ENCODE measurements at places on chromosomes 1 and 21.

DNA sequence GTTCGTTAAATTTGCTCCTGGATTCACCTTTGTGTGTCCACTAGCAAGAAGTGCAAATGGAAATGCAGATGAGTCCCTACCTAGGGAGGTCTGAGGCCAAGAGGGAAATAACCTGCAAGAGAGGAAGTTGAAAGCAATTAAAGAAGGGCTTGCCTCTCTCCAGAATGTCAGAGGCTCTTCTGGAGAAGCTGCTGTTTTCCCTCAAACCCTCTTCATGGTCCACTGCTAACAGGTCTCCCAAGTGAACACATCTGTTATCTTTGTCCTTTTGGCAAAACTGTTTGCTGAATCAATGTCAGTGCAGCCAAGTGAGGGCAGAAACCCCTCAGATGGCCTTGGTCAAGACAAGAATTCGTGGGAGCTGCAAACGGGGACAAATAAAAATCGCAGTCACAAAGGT, 177.3 kb upstream of the PLXNA2 start:
- no peak for DNase-seq

DNA sequence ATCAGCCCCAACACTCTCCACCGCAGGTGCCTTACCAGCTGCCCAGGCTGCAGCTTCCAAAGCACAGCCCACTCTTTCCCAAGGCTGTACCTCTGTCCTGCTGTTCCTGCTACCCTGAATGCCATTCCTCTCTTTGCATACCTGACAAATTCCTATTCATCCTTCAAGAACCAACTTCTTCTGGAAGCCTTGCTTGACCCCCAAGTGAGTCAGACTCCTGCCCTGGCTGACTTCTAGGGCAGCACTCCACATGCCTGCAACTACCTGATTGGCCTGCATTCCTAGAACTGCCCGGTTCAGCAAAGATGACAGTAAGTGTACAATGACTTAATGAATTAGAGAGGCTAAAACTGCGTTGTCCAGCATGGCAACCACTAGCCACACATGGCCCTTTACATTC, 20.8 kb upstream of the PDZK1IP1 start:
- DNase-seq = no peak

DNA sequence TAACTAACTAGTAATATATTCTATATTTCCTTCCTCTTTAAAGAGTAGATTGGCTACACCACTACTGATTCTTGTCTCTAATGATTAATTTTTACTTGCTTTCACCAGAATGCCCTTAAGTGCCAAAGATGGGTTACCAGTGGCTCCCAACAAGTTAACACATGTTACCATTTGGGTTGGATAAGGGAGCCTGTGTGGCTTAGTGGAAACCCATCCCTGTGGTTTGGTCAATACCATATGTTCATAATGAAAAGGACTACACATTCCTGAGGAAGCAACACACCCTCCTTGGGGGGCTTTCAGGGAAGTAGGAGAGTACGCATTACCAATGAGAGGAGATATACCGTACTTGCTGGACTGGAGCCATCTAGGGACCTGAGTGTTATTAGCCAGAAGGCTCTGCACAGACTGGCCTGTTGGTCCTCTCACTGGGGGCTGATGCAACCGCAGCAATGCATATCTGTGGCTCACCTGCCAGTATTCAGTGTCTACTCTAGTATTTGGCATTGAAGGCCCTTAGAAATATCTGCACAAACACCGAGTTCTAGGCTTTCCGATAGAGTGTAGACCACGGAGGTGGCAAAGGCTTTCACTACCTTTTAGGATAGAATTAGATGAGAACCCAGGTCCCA, 29.3 kb upstream of the PLXNA2 start:
- DNase-seq = no peak

DNA sequence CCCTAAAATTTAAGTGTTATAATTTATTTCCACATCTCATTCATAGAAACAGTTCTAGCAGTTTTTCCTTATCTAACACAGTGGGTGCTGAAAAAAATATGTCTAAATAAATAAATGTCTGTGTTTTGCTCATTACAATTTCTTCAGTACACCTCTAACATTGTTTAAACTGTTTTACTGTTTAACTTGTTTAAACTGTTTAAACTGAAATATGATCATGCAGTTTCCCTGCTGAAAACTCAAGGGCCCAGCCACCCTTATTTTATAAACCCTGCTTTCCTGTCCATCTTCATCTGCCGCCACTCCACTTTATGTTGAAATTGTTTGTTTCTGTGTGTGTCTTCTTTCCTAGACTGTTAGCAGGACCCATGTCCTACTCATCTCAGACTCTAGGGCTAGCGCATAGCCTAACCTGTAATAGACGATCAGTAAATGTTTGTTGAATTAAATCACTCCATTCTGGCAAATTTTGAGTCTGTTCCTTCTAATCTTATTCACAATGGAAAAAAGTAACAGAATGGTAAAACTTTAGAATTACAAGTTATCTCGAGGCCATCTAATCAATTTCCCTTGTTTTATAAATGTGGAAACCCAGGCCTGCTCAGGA, 9.4 kb upstream of the PIK3C2B start:
- peak; percentile 2 for DNase-seq

DNA sequence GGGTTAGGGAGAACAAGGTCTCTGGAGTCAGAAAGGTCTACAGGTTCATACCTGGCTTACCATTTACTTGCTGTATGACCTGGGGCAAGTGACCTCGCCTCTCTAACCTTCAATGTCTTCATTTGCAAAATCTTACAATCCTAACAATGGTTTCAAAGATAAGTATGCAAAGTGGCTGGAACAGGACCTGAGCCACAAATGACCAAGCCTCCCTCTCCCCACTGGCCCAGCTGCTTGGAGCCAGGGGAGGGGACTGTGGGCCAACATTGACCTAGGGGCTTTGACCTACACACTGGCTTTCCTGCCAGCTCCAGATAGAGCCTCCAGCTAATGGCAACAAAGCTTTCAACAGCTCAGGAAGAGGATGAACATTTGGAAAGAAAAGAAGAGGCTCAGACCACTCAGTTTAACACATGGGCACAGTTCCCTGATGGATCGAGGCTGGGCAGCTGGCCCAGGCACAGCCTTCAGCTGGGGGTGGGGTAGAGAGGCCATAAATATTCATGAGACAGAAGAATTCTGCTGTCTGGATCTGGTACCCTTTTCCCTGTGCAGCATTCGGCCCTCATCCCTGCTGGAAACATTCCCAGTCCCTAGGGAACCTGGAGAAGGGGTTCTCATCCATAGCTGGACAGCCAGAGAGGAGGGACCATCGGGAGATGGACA, 12.9 kb downstream of the PTAFR start:
- no peak for DNase-seq

GRCh38 chr1:207830788-207831187, 78.9 kb downstream of the CD46 start:
- no peak for DNase-seq

DNA sequence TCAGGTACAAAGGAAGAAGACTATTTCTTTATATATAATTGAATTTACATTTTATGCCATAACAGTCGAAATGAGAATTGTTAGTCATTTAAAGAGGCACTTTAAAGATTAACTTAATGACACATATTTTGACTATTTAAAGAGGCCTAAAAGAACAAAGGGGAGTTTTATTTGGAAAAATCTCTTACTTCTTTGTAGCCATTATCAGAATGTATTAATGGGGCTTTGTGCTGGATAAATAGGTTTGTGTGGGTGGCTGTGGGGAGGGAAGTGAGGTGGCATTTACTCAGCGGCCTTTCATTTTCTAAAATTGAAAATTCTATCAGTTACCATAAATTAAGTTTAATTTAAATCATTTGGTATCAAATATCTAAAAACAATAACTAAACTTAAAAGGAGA, 462.2 kb upstream of the CXADR start:
- no peak for DNase-seq

DNA sequence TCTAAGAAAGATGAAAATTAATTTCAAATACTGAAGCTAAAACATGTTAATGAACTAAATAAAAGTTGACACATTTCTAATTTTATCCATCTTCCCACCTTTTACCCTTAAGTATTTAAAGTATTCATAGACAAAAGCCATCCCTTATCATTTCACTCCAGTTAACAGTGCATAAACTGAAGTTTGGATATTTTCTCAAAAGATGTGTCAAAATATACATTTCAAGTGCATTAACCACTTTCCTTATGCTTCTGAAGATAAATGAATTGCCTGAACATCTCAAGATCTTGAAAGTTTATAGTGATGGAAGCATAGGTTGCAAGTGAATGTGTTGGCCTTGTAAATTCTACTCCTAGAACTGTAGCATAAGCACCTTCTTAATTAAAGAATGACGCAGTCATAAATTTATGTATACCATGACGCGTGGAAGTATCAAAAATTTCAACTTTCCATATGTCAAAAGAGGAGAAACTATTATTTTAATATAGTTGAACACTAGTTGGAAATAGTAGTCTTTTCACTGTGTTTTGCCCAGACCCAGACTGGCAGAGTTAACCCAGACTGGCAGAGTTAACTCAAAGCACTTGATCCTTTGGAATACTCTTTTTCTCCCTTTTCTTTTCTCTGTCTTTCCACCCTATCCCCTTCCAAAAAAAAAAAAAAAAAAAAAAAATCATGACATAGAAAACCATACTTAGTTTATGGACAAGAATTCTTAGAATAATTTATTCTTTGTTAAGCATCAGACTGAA, 282.6 kb upstream of the C1orf105 start:
- DNase-seq = no peak

GRCh38 chr1:183293241-183293640, 107.2 kb downstream of the LAMC2 start:
- no peak for DNase-seq

DNA sequence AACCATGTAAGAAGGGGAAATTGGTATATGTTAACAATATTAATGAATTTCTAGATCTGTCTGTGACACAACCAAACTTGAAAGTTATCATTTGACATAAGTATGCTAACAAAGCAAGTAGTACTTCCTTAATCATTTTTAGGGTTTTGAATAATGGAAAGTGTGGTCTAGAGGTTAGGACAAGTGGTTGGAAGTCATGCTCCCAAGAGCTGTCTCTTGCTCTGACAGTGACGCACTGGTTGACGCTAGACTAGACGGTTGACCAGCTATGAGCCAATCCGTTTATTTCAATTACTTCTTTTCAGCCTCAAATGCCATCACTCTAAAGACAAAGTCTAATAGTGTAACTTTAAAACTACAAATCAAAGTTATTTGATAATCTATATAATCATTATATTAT, 20.7 kb upstream of the RGS1 start:
- no peak for DNase-seq

DNA sequence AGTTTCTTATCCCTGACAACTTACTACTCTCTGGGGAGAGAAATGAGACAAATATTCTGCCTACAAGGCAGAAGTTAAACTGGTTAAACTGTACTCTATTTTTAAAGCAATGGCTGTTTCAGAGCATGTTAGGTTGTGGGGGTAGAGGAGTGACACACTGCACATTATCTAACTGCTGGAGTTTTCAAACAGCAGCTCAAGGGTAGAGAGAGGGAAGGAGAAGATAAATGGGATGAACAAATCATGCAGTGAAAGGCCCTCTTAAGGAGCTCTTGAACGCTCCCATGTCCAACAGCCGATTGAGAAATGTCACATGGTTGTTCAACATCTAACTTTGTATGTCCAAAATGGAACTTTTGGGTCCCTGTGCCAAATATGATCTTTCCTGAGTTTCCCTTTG, 14.0 kb upstream of the IFI44L start:
- DNase-seq = no peak

DNA sequence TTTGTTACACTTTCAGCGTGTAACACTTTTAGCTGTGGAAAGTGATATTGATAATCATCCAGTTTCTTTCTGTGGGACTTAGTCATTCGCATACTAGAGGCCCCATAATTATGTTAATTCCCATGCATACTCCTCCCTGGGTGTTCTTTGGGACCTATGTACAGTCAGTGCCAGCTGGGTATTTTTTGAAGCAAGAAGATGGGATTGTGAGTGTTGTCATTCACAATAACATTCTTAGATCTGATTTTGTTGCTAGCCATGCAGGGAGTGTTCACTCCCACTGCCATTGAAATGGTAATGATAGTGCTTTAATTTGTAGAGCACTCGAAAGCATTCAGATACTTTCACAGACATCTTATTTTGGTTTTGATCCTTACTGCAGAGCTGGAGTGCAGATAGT, 11.6 kb downstream of the SARS1 start:
- no peak for DNase-seq

DNA sequence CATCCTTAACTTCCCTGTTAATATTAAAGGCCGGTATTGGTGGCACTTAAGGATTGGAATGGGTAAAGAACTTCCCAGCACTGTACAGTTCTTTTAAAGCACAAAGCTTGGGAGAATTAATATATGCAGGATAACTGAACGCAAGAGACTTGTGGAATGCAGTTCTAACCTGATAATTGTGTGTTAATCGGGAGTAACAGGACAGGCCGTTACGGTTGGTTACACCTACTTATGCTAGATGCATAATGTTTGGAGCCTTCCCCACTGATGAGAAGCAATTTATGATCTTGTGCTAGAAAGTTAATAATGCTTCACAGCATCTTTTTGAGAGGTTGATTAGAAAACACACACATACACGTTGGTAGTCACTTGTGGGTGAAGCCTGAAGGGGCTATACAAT, 7.0 kb downstream of the CHTOP start:
- DNase-seq = no peak

DNA sequence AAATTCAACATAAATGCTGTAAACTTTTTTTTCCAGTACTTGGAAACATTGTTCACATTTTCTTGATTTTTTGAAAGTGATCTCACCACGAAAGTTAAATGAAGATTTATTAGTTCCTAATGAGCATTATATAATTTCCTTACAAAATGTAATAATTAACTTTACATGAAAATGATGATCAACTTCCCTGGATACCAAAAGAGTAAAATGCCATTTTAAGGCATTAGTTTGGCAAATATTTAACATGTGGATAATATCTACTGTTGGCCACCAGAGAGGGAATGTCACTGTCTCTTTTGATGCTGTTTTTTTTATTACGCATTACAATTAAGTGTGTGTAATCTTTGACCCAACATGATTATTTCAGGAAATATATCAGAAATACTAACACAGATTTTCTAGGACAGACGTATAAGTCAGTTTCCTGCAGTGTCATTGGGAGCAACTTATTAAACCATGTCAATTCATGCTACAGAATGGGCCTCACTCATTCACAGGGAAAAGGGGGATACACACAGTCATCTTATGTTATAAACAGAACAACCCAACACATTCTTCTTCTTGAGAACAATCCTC, 903.9 kb upstream of the ADGRL2 start:
- DNase-seq = no peak

GRCh38 chr1:160708118-160708517, 3.5 kb downstream of the CD48 start:
- DNase-seq = no peak

DNA sequence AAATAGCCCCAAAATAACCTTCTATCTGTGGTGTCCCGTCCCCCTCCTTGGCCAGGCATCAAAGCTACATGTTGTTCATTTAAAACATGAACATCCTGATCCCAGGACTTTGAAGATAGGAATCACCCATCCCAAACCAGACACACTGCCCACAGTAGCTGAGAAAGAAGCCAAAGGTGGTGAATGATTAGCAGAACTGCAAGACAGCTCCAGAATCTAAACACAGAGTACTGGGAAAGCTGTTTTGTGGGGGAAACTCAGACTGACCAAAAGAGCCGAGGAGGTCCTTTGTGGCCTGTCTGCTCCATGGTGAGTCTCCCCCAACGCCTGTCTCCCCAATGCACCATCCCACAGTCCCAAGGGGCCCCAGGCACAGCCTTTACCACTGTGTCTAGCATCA, 7.3 kb upstream of the TEDDM1 start:
- DNase-seq = no peak
